ENCODE measurements at places on chromosomes 7 and 10.

DNA sequence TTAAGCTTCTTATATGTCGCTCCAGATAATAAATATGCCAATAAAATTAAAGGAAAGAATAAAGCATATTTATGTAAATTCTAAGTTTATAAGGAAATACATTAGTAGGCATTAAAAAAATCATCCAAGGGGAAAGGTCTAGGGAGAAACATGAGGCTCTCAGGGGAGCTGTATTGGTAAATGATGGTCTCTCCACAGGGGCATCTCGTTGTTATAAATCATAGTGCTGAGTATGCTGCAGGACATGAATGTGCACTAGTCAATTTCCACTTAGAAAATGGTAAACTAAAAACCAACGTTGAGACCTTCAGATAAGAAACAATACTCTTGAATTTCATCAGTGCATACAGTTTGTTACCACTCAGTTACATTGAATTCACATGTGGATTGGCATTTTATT lies 194.0 kb upstream of the AHR start:
- no peak for DNase-seq

GRCh38 chr7:135934651-135935050 lies 42.5 kb downstream of the MTPN start:
- no peak for DNase-seq

DNA sequence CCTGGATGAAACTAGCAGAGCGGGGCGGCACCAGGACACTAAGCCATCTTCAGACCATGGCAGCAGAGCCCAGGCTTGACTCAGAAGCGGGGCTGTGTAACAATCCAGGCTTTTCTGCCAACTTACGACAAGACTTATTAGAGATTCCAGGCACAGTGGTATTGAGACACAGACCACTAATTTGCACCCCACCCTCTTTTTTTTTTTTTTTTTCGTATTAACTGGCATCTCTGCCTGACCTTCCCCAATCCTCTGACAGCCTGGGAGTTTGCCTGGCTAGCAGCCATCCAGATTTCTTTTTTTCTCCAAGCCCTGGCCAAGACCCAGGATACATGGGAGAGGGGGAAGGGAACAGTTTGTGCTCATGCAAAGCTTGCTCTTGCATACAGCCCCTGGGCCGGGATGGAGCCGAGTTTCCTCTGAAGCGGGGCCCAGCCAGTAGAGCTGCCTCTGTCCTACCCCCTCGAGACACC lies 182.4 kb downstream of the PLXNA4 start:
- DNase-seq, result no peak

- no peak for DNase-seq
These were observed 106.8 kb upstream of the DDC start for GRCh38 chr7:50672045-50672444.

GRCh38 chr7:139103057-139103815 lies 6.3 kb downstream of the ZC3HAV1 start:
- DNase-seq, result no peak

DNA sequence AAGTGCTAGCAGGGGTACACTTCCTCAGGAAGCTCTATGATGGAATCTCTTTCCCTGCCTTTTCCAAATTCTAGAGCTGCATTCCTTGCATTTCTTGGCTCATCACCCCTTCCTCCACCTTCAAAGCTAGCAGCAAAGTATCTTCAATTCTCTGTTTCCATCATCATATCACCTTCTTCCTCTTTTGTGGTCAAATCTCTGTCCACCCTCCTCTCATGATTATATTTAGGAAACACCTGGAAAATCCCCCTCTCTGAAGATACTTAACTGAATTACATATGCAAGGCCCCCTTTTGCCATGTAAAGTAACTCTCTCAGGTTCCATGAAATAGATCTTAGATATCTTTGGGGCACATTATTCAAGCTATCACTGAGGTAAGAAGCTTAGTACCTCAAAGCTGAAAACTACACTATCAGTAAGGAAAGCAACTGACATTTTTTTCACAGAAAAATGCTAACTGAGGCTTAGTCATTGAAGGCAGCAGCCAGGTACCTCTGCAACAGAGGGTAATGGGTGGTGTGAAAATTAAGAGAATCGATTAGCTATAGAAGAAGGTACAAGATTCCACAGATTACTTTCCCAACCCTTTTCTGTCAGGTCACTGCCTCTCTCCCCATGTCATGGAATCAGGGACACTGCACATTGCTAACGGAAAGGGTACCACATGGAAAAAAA lies 197.3 kb downstream of the MACC1 start:
- no peak for DNase-seq

DNA sequence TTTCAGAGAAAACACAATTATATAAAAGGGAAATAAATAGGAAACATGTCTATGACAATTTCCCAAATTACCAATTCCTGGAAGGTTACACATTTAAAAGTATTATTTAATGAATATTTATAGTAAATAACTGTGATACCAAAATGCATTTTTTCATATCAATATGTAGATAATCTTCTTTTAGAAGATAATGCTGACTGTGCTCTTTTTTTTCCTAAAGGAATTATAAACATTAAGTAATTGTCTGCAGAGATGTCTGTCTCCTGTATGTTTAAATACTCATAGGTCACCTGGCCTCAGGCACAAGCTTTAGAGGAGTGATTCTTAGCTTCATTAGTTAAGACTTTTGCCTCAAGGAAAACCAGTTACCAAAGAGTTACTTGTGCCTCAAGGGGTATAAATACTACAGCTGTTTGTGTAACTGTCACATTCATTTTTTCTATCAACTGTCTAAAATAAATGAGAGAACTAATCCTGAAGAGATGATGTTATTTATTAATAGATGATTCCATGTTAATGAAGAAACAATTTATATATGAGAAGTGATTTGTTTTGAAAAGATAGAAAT lies 77.1 kb downstream of the DNAJC1 start:
- DNase-seq, result no peak

DNA sequence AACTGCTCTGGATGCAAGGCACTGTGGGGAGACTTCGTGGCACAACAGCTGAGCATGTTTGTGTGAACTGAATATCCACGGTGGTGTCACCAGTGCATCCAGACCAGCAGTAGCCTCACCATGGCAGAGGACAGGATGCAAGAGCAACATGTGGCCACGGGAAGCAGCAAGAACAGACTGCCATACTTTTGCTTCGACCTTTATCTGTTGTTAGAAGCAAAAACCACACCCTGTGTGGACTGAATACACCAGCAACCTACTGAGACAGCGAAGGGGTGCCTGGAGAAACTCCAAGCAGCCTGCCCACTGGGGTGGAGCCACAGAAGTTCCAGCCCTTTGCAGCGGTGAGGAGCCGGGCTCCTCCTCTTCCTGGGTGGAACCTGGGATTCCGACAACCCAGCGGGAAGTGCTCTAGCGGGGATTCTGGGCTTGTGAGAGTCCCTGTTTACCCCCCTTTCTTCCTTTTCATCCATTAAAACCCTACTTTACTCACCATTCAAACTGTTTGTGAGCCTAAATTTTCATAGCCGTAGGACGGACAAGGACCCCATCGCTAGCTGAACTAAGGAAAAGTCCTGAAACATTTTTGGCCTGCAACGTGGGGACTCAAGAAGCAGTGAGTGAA lies 584.9 kb downstream of the GRM8 start:
- DNase-seq, result no peak

- no peak for DNase-seq
These were observed 103.9 kb downstream of the SKAP2 start for GRCh38 chr7:26760501-26760900.

- no peak for DNase-seq
These were observed 75.0 kb upstream of the CTBP2 start for GRCh38 chr10:125235093-125236069.

DNA sequence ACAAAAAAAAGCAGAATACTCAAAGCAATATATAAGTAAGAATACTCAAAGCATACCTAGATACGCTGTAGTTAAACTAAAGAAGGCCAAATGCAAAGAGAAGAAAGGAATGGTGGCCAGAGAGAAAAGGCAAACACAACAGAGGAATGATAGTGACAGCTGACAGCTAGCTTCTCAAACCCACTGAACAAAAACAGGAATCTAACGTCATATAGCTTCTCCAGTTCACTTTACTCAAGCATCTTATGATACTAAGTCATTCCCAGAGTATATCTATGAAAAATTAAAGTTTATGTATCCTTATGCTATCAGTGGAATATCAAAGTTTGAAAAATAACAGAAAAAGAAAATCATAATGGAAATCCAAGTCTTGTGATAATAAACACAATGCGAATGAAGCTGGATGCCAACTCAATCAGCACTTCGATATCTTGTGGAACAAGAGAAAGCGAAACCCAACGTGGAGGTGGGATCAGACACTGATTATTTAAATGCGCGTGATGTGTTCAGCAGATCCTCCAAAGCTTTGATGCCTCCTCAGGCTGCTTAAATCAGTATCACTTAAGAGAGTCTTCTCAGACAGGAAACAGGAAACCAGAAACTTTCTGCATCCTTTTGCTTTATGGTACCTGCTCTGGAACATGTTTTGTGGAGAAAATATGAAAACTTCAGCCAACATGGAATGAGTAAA lies 102.8 kb downstream of the PIP4K2A start:
- DNase-seq, result peak; percentile 73

DNA sequence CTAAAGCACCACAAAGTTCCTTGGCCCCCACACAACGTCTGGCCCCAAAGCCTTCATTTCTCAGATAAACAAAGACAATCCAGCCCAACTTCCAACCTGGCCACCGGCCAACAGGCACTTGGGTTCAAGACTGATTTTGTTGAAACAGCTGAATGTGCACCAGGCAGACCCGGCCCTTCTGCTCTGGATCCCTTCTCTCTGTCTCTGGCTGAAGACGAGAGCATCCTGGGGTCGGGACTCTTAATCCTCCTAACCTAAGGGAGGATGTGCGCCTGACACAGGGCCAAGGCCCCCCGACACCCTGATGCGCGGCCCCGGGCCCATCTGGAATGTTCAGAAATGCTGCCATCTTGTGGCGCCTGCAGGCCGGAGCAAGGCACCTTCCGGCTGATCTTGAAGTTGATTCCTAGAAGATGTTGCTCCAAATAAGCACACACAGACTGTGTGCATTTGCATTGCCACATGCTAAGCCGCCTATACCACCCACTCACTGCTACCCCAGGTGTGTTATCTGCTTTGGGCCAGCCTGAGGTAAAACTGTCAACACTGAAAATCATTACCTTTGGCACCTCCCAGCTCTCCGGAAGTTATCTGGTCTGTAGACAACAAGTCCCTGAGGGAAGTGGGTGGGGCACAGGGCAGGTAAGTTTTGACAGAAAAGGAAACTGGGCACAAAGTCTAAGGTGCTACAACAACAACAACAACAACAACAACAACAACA lies 98.4 kb upstream of the HABP2 start:
- peak; percentile 59 for DNase-seq

All from activated CD4-positive, alpha-beta T cell treated with anti-CD3 and anti-CD28 coated beads for 36 hours (primary cell).